ENCODE measurements at places on chromosomes 6 and 20.

GRCh38 chr20:57316795-57317201, 12.8 kb upstream of the SPO11 start:
- no peak for DNase-seq

DNA sequence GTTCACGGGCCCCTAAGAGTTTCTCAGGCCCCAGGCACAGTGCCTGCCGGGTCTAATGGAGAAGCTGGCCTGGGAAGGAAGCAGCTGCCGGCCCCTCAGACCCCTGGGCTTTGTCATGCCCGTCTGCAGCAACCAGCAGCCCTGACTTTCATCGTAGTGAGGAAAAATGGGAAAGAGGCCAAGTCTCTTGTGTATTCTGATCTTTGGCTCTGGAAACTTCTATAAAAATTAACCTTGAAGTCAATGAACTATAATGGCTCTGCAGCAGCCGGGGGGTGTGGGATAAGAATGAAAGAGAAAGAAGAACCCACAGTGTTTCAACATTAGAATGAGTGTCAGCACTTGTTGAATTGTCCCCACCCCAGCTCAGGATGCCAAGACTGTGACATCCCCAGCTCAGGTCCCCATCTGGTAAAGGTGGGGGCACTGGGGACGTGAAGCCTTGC, 12.9 kb downstream of the TGM2 start:
- DNase-seq: no peak

GRCh38 chr20:49712646-49712995, 1.1 kb downstream of the B4GALT5 start:
- no peak for DNase-seq

DNA sequence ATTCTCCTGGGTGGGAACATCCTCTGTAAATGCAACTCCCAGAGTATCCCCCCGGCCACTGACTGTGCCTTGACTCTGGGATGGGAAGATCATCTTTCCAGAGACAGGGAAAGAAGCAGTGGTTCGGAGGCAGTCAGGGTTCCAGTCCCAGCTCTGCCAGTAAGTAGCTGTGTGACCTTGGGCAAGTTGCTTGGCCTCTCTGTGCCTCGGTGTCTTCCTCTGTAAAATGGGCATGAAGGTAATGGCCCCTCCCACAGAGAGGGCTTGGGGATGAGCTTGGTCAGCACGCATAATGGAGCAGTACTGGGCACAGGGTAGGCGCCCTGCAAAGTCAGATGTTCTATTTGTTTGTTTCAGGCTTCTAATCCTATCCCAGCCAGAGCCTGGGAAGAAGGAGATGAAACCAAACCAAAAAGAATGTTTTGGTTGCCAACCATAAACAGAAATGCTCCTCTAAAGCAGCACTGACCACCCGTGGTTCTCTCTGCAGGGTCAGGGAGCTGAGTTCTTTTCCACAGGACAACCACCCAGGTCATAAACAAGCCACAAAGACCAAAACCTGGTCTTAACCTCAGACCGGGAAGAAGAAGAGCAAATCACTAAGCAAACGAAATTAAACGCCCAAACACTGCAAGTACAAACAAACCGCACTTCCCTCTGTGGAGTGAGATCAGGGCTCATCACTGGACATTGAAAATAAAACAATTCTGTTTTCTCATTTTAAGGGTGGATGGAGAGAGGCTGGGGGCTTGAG, 381.0 kb upstream of the SULF2 start:
- DNase-seq: no peak

DNA sequence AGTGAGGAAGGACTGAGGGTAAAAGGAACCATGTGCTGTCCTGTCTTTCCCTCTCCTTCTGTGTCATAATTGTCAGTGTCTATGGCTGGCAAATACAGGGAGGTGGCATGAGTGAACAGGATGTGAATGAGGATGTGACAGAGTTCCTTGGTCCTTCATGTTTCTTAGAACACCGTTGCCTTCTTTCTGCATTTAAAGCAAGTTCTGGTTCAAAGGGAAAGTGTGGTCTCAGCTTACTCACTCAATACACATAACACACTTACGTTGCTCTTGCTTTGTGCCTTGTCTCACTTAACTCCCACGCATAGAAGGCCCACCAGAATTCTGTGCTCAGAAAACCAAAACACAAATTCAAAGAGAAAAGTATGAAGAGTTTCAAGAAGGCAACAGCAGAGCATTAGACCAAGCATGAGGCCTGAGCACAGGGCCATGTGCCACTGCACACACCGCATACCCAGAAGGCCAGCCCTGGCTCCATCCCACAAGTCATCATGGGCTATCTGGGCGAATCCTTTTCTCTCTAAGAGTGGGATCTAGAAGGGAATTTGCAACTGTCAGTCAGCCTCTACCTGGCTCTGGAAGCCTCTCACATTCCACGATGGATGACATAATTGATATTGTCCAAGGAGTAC, 38.9 kb upstream of the SAYSD1 start:
- no peak for DNase-seq

- no peak for DNase-seq
Measured at GRCh38 chr20:33696448-33696847, 10.3 kb upstream of the E2F1 start.

GRCh38 chr6:7513529-7513928, 27.9 kb upstream of the DSP start:
- DNase-seq: no peak

- DNase-seq: no peak
Measured at GRCh38 chr20:41304424-41305079, 13.0 kb downstream of the ZHX3 start.

GRCh38 chr20:43960231-43960630, 45.6 kb downstream of the TOX2 start:
- no peak for DNase-seq

- no peak for DNase-seq
Measured at GRCh38 chr20:61251529-61252393, at the start of gene CDH4. CDH4 (plus strand) TSS chr20:61252261.

GRCh38 chr20:13825465-13825864, 40.6 kb downstream of the NDUFAF5 start:
- no peak for DNase-seq

GRCh38 chr6:91654357-91654756, 1067.5 kb upstream of the MAP3K7 start:
- DNase-seq: no peak

- DNase-seq: no peak
Measured at GRCh38 chr20:62493886-62494285, 18.1 kb upstream of the GATA5 start.

DNA sequence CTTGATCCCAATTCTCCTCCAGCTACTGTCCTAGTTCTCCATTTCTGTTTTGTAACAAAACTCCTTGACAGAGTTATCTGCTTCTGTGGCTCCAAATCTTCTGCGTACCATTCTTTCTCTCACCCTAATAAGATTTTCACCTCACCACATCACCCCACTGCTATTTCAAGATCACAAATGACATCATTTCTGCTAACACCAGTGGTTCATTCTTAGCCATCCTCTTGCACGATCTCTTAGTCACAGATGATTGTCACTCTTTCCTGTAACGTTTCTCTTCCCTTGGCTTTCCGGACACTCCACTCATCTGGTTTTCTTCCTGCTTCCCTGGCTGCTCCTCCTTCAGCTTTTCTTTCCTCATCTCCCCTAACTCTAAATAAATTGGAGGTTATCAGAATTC, 56.8 kb upstream of the FABP7 start:
- no peak for DNase-seq

- no peak for DNase-seq
Measured at GRCh38 chr6:25749837-25750236, 4.7 kb upstream of the SLC17A4 start.

DNA sequence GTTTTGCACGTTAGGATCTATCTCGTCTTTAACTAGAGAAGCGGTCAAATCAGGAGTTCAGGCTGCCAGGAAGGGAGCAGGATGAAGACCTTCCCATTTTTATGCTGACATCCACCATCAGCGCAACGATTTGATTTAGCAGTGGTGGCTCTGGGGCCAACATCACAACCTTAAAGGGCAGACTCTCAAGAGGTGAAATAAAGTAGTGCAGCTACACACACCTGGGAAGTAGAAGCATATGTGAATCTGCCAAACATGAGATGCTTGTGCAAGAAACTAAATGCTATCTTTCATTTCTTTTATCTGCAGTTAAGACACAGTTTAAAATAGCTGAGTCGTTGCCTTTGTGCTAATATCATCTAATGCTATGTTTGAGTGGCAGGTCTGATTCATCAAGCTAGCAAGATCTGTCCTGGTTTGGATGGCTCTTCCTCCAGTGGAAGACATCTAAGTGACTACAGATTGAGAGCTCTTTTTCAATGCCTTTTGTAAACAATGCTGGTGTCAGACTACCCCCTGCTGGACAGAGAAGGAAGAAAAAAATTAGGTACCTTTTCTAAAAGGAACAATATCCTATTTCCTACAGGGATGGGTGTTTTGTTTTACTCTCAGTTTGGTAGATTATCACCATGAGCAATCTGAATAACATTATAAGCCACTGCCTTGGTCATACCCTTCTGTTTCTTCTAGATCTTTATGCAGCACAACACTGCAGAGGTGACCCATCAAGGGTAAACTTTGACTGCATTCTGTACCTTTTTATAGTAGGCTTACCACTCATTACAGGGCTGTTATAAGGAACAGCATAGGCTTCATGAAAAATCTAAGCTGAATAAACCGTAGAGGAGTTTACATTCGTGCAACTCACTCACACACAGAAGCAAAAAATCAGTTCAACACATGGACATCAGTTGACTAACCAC, 171.6 kb upstream of the FBXL4 start:
- no peak for DNase-seq

DNA sequence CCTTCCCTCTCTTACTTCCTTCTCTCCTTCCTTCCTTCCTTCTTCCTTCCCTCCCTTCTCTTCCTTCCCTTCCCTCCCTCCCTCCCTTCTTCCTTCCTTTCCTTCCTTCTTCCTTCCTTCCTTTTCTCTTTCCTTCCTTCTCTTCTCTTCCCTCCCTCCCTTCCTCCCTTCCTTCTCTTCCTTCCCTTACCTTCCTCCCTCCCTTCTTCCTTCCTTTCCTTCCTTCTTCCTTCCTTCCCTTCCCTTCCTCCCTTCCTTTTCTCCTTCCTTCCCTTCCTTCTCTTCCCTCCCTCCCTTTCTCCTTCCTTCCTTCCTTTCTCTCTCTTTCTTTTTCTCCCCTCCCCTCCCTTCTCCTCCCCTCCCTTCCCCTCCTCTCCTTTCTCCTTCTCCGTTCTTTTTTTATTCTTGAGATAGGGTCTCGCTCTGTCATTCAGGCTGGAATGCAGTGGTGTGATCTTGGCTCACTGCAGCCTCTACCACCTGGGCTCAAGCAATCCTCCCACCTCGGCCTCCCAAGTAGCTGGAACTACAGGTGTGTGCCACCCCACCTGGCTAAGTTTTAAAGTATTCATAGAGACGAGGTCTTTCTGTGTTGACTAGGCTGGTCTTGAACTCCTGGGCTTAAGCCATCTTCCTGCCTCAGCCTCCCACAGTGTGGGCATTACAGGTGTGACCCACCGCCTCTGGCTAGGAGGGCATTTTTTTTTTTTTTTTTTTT, 1.1 kb upstream of the ZNF512B start:
- DNase-seq: no peak

GRCh38 chr6:157962601-157963302, 18.9 kb upstream of the SYNJ2 start:
- no peak for DNase-seq

DNA sequence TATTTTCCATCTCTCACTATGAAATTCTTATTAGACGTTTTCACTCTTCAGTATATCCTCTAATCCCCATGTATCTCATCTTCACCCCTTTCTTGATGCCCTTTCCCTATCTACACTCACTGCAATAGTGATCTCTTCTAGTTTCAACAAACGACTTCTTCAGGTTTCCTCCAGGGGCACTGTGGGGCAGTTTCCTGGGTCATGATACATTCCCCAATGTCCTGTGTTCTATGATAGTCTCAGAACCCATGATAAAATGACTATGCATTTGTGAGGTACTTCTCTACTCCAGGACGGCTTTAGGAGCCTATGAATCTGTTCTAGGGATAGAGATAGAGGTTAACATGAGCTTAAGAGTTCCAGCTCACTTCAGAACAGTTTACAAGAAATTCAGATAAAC, 183.3 kb downstream of the FOXC1 start:
- no peak for DNase-seq

GRCh38 chr6:119078376-119079282, at the start of gene FAM184A:
FAM184A (minus strand) TSS chr6:119078664; CDS start chr6:119078299, 365 bp downstream.
- DNase-seq: no peak

- no peak for DNase-seq
Measured at GRCh38 chr6:85756982-85757381, 114.3 kb upstream of the SYNCRIP start.

DNA sequence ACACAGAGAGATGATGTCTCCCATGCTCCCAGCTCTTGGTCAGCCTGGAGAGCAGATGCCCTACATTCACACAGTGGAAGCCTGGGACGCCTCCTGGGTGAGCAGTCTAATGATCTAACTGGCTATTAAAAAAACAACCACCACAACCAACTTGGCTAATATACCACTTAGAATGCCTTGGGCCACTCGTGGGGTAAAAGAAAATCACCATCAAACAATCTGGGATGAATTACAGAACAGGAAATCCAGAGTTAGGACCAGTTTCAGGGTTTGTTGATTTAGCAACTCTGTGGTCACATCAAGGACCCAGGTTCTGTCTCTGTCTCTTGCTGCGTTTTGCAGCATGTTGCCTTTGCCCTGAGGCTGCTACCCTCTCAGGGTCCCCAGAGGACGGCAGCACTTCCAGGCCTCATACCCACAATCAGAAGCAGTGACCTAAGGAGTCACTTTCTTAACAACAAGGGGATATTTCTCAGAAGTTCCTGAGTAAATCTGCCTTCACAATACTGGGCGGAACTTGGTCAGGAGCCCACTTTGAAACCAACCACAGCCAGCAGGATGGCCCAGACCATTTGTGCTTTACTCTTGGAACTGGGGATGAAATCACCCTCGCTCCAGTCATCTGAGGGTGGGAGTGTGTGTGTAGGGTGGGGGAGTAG, 118.7 kb downstream of the CLIC5 start:
- DNase-seq: no peak

GRCh38 chr20:60960500-60960899, 291.6 kb upstream of the CDH4 start:
- peak; percentile 17 for DNase-seq

- peak; percentile 79 for DNase-seq
Measured at GRCh38 chr20:49484180-49485140, 2.0 kb upstream of the KCNB1 start.

Data from coronary artery (tissue), 2 donors.